ENCODE measurements at places on chromosomes 7 and 10.

DNA sequence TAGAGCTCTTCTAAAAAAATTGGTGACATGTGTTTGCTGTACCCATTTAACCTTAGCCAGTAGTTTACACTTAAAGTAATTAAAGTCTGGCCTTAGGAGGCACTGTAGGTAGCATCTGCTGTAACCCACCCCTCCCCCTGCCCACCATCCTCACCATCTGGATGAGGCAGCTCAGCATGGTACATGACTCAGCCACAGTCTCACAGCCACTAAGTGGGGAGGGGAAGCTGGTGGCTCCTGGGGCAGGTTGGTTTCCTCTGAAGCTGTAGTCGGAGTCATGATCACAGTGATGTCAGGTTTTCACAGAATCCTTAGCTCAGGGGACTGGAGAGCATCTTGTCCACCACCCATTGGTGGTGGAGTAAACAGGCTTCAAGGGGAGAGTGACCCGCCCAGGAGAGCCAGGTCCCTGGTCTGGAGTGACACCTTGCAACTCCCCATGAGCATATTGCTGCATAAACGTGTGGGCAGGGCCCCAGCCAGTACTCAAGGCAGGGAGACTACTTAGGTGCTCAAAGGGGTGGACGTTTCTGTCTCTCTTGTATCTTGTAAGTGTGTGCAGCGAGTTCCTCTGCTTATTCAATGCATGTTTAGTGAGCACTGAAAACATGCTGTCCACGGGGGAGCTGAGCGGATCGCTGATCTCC lies 125.9 kb downstream of the GRK5 start:
- DNase-seq = peak; percentile 39

GRCh38 chr7:99024066-99024465 lies 119.8 kb downstream of the SMURF1 start:
- no peak for DNase-seq

GRCh38 chr7:22688084-22688483 lies 38.9 kb upstream of the IL6 start:
- no peak for DNase-seq

DNA sequence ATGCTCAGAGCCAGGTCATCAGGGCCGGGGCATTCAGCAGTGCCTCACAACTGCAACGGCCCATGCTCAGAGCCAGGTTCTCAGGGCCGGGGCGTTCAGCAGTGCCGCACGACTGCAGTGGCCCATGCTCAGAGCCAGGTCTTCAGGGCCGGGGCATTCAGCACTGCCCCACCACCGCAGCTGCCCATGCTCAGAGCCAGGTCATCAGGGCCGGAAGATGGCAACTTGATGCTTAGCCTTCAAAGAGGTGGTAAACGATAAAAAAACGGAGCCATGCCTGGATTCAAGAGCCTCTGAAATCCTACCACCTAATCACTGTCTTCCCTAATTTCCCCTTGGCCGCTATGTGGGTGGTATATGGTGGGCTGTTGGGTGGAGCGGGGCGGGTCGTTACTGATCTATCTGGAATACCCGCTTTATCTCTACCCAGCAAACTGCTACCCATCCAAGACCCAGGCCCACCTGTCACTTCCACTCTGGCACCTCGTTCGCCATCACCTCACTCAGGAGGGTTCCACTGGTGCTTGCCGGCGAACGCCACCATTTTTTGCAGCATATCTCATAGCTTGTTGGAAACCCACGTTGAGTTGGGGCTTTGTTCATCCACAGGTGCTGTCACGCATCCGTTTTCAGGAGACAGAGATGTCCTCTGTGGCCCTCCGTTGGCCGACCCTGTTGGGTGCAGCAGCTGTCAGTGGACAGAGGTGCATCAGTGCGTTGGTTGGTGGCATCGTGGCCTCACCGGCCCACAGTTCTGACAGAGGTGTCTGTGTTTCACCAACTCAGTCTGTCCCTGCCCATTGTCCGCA lies 221.1 kb downstream of the EBF3 start:
- DNase-seq = no peak

DNA sequence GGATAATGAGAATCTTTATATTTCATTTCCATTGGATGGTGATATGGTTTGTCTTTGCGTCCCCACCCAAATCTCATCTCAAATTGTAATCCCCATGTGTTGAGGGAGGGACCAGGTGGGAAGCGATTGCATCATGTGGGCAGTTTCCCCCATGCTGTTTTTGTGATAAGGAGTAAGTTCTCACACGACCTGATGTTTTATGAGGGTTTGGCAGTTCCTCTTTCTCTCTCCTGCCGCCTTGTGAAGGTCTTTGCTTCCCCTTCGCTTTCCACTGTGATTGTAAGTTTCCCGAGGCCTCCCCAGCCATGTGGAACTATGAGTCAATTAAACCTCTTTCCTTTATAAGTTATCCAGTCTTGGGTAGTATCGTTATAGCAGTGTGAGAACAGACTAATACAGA lies 59.4 kb downstream of the MTPN start:
- DNase-seq = no peak

DNA sequence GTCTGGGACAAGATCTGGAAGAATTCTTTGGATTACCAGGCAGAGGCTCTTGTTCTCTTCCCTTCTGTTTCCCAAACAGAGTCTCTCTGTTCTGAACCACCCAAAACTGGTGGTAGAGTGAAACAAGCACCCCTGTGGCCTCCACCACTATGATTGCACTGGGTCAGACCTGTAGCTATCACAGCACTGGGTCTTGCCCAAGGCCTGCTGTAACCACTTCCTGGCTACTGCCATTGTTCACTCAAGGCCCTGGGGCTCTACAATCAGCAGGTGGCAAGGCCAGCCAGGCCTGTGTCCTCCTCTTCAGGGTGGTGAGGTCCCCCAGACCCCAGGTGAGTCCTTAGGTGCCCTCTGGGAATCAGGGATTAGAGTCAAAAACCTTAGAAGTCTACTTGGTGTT lies 4.1 kb upstream of the LRRC17 start:
- no peak for DNase-seq

DNA sequence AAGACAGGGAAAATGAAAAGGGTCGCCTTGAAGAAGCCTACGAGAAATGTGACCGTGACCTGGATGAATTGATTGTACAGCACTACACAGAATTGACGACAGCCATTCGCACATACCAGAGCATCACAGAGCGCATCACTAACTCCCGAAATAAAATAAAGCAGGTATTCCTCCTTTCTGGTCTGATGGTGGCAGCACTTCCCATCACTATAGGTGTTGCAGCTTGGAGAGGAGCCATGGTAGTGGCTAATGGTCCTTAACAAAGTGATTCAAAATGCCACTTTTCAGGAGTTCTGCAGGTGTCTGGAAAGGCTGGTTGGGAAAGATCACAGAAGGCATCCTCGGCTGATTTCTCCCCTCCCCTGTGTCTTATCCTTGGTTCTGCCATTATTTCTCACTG lies 22.1 kb downstream of the EXOC4 start:
- peak; percentile 11 for DNase-seq

GRCh38 chr10:8144496-8144895 lies 90.0 kb downstream of the GATA3 start:
- DNase-seq = no peak

DNA sequence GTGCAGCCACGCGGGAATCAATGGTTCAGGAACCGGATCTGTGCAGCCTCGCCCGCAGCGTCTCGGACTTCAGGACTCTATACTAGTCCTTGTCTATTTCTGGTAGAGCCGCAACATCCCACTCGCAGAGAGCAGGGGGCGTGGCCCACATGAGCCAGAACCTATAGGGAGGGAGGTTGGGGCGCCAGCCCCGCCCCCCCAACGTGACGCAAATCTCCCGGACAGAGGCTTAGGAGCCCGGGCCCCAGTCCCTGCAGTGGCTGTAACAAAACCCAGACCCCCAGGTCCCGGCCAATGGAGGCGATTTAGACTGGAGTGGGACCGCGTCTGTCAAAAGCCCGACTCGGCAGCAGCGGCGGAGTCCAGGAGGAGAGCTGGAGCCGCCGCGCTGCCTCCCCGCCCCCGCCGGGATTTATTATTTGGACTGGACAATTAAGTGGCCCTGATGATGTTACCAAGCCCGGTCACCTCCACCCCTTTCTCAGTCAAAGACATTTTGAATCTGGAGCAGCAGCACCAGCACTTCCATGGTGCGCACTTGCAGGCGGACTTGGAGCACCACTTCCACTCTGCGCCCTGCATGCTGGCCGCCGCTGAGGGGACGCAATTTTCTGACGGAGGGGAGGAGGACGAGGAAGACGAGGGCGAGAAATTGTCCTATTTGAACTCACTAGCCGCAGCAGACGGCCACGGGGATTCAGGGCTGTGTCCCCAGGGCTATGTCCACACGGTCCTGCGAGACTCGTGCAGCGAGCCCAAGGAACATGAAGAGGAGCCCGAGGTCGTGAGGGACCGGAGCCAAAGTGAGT lies at the start of gene NKX2-3:
NKX2-3 (plus strand) TSS at position 256 of the 809 bp plus-strand sequence; CDS start at position 446, 190 bp downstream.
- DNase-seq = no peak

- DNase-seq = peak; percentile 30
Observed at GRCh38 chr10:35336921-35337823, 863 bp downstream of the CCNY start.

DNA sequence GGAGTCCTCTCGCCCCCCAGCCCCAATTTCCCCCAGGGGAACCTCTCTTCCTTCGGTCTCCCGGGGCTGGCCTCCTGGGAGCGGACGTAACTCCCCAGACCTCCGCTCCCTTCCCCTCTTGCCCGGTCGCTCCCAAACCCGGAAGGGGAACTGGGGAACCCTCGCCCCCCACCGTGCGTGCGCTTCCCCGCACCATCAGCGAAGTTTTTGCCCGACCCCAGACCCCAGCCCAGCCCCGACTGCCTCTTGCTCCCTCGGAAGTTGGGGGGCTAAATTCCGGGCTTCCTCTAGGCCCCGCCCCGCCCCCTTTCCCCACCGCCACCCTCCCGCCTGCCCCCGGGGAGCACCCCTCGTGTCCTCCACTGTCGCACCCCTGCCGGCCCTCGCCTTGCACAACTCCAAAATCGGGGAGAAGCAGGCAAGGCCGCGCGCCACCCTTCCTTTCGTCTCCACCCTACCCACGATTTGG lies 436 bp downstream of the GNB2 start:
- DNase-seq = no peak

GRCh38 chr10:118264838-118265470 lies 77.2 kb downstream of the FAM204A start:
- DNase-seq = no peak

GRCh38 chr7:155809947-155810769 lies 2.1 kb downstream of the SHH start:
- no peak for DNase-seq

- DNase-seq = no peak
Observed at GRCh38 chr7:47502240-47502877, 79.6 kb downstream of the TNS3 start.

DNA sequence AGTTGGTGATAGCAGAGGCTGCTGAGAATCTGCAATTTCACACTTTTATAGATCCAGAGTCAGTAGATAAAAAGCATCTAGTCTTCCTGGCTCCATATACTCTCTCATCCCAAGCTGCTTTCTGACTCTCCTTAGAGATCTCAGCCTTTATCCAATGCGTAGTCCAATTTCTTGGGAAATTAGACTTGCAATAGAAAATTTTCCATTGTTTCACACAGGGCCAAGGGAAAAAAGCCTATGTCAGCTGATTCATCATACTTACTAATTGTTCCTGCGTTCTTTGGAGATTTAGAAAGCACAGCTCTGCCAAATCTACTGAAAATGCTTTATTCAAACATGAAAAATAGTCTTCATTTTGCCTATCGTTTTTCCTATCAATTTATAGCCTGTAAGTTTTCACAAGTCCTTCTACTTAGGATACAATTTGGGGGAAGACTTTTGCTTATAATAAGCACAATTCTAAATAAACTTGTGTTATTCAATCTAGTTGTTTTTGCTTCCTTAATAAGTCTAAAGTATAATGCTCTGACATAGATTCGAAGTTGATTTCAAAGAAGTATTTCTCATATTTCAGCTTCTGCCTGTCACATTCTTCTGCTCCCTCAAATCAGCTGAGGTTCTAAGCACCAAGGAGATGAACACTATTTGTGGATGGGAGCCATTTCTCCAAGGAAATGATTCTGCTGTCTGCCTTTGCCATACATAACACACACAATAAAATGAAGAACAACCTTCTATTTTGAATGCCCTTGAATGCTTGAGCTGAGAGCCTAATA lies 165.4 kb downstream of the ADAM12 start:
- DNase-seq = no peak

- DNase-seq = no peak
Observed at GRCh38 chr7:28587211-28587610, 174.9 kb downstream of the CREB5 start.

- no peak for DNase-seq
Observed at GRCh38 chr7:87187120-87187519, 32.4 kb downstream of the TMEM243 start.

GRCh38 chr10:103367379-103367781 lies 396 bp upstream of the TAF5 start:
- no peak for DNase-seq

- DNase-seq = no peak
Observed at GRCh38 chr7:94748376-94748775, 92.4 kb upstream of the SGCE start.

GRCh38 chr10:131089150-131089549 lies 222.4 kb downstream of the TCERG1L start:
- no peak for DNase-seq

GRCh38 chr7:5689118-5689517 lies 92.3 kb downstream of the RNF216 start:
- DNase-seq = no peak

DNA sequence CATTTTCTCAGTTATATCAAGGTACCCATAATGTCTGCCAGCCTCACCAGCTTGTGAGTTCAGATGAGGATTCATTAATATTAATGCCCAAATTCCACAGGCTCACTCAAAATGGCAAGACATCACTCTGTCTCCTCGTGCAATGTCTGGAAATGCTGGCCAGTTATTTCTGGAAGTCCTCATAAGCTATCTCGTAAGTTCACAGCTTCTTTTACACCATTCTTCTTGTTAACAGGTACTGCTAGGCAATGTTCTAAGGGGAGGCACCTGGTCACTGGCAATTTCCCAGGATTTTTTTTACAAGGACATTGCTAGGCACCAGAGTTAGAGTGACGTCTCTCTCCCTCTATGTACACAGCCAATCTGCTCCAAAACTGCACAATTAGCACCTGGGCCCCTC lies 80.2 kb upstream of the SEMA3C start:
- DNase-seq = no peak

- no peak for DNase-seq
Observed at GRCh38 chr7:107628461-107629064, 32.1 kb upstream of the SLC26A4 start.

- no peak for DNase-seq
Observed at GRCh38 chr7:12540850-12541249, 29.7 kb upstream of the SCIN start.

Measured in NCI-H1694 (cell line).